Ecto neural progenitor cell (in vitro differentiated cells): ENCODE measurements at places on chromosomes 1 and 21.
A peak's percentile ranks its signal among the peaks of the same experiment; 100 is the strongest.

- DNase-seq, result no peak
Observed at GRCh38 chr21:35138665-35139381, 89.7 kb upstream of the RUNX1 start.

GRCh38 chr1:21523297-21523813, 14.1 kb downstream of the ALPL start:
- DNase-seq, result no peak

- no peak for DNase-seq
Observed at GRCh38 chr1:40650075-40650474, 15.4 kb downstream of the RIMS3 start.

DNA sequence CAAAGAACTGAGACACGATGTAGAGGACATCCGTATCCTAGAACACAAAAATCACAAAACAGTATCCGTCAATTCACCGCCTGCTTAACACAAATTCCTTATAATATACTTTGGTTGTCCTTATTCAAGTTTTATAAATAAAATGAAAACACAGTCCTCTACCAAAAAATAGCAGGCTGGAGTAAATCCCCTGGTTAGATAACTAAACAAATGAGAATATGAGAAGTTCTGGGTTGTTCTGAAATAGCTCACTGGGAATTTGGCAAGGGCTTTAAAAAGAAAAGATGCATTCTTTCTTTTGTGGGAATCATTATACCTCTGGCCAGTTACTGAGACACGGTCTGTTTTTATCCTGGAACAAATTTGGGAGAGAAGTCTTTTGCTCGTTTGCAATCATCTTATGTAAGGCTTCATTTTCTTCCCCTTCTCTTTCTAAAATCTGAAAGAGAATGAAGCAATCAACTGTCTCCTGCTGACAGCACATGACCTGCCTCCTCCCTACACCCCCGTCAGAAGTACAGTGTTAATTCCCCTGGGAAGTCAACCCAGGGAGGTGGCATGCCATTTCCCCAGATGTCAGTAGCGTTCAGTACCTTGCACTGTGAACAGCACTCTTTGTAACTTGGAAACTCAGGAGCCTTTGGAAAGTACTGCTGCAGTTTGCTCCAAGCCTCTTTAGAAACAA, 37.1 kb upstream of the RAP1GAP start:
- DNase-seq, result peak; percentile 48

- DNase-seq, result no peak
Observed at GRCh38 chr1:240737298-240737697, 125.3 kb upstream of the GREM2 start.

DNA sequence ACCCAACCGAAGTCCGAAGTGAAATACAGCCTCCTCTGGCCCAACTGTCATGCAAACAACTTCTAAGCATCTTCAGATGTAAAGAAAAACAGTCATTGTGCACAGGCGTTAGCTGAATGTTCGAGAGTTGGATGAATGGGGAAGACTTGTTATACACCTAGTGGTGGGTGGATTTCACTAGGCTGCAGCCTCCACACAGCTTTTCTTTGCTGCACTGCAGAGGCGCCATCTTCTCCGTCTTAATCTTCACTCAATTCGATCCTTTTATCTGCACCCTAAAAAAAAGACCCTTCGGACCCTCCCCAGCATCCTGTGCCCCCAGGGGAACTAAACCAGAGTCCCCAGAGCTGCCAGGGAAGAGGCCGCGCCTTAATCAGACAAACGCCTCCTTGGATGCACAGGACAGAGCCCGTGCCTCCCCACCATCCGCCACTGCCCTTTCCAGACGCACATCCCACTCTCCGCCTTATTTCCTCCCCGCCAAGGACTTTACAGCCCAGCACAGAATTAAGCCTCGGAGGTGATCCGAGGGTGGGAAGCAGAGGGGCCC, 1.4 kb downstream of the APP start:
- no peak for DNase-seq

GRCh38 chr1:159861218-159861617, 1.2 kb downstream of the VSIG8 start:
- DNase-seq, result no peak

DNA sequence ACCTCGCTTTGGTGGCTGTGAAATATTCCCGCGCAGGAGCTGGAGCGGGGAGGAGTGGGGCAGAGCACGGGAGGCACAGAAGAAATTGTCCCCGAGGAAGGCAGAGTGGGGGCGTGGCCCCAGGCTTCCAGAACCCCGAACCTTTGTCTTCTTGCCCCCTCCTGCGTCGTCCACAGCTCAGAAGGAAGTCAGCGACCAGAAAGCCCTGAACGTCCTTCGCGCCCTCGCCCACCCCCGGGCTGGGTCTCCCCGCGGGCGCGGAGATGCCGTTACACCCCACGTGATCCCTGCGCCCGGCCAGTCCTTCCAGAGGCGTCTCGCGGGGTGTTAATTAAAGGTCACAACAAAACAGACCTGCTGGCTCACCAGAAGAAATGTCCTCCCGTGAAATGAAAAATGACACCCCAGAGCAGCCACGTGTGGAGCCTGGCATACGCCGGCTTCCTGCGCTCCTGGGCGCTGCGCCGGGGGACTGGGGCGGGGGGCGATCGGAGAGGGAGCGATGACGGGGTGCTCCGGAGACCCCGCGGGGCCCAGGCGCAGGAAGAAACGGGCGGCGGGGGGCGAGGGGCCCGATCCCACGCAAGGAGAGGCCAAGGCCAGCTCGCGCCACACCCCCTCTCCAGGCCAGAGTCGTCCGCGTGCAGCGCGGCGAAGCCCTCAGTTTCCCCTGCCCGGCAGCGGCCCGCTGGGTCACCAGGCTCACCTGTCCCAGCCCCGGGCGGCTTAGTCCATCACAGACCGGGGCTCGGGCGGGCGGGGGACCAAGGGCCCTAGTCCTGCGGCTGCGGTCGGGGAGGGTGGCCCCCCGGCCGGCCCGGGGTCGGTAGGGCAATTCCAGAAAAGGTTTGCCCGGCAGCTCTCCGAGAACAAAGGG, 995 bp upstream of the KIF26B start:
- peak; percentile 60 for DNase-seq

GRCh38 chr1:183551924-183552323, 38.3 kb downstream of the NCF2 start:
- DNase-seq, result no peak

- DNase-seq, result no peak
Observed at GRCh38 chr1:158101927-158102326, 78.8 kb upstream of the CD1D start.

DNA sequence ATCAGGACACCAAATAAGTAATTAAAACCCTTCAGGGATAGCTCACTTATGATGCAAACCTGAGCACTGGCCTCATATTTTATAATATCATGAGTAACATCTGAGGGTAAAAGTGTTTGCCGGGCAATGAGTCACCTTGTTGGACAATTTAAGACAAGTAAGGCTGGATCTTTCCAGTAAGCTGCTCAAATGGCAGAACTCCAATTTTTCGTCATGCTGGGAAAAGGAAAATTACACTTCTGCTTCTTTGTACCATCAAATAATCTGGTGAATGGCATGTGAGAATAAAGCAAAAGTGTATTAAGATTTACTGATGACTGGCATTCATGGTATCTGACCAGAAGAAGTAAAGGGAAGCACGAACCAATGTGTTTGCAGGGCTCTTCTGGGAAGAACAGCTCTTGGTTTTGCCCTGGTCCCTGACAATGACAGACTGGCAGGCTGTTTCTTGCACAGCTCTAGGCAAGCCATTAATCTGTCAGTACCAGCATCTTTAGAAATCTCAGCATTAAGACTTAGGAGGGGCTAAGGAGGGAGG, 392.2 kb downstream of the VAV3 start:
- no peak for DNase-seq

DNA sequence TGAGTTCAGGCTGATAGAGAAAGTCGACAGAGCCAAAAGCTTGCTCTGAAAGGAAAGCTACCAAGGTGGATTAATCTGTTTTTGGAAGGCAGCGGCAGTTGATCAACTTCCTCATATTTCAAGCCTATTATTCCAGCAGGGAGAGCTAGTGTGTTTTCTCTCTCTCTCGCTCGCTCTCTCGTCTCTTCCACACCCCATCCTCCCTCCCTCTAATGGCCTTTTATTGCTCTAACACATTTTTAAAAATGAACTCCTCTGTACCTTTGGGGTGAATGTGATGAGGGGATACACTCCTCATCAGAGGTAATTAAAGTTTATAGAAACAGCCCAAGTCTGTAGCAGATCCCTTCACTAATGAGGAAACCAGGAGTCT, 126.4 kb downstream of the CLIC6 start:
- DNase-seq, result no peak

DNA sequence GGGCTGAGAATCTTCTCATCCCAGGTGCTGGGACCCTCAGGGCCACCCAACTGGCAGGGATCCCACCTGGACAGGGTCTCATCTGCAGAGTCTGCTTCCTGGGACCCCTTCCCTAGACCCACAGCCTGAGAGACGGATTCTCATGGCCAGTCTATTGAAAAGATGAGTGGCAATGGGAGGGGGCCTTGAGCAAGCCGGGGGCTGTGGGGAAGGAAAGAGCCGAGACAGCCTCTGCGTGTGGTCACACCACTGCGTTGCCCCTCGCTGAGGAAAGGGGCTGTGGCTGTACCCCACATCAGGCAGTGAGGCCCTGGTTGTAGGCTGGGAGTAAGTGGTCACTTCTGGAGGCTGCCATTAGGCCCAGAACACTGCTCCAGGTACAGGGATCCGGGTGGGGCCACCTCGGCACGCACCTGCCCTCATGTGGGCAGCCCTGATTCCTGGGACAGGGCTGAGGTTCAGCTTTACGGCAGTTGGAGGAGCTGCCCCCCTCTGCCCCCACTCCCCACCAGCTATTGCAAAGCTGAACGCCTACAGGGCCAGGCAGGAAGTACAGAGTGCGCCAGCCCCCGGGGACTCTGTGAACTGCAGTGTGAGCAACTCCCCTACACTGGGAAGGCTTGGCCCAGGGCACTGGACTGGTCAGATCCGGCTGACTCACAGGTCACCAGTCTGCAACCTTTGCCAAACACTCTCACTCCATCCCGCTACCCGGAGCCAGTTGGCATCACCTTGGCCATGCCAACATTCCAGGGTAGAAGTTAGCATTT, 106.9 kb downstream of the RIPK4 start:
- no peak for DNase-seq

DNA sequence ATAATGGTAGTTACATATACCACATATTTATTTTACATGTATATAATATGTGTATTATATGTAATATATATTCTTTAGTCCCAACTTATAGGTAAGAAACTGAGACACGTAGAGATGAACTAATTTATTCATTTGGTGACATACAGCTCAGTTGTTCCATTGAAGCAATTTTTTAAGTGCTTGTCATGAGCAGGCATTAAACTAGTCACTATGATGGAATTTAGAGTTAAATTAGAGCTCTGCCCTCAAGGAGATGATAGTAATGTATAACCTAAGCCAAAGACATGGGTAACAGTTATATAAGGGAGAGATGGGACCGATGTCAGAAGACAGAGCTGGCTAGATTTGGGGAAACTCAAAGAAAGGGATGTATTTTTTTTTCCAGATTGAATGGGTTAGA, 83.0 kb downstream of the ST6GALNAC5 start:
- DNase-seq, result no peak
